ENCODE measurements at places on chromosomes 2 and 18.

DNA sequence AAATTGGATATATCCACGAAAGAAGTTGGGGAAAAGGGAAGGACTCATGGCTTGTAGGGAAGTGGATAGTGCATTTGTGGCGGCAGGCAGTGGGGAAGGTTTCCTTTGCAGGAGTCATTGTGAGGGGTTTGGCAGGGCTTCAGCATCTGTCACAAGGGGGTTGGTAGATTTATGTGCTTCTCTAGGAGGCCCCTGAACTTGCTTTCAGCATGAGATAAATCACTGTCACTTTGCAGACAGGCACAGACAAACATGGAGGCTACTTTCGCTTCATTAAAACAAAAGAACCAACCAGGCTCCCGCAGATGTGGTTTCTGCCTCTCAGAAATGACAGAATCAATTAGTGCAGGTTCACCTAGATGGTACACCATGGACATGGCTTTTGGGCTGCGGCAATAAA is 340.7 kb downstream of the TGIF1 start:
- DNase-seq = no peak

- no peak for DNase-seq
Measured at GRCh38 chr2:137942037-137942832, 22.0 kb upstream of the HNMT start.

GRCh38 chr2:172278667-172279066 is 148.7 kb upstream of the ITGA6 start:
- DNase-seq = no peak

DNA sequence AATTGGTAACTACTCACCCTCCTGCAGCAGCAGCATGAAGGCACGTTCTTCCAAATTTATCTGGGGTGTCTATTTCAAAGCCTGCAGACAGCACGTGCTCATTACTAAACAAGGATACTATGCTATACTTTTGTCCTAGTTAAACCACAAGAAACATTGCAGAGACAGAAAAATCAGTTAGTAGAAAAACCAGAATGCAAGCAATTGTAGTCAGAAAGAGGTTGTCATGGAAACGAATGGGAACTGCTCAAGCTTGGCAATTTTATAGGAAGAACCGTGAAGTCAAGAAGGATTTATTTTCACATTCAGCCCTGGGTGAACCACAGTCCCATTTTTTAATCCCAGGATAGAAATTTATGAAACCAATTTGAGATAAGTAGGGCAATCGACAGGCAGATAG is 162.2 kb upstream of the PGAP1 start:
- DNase-seq = no peak

DNA sequence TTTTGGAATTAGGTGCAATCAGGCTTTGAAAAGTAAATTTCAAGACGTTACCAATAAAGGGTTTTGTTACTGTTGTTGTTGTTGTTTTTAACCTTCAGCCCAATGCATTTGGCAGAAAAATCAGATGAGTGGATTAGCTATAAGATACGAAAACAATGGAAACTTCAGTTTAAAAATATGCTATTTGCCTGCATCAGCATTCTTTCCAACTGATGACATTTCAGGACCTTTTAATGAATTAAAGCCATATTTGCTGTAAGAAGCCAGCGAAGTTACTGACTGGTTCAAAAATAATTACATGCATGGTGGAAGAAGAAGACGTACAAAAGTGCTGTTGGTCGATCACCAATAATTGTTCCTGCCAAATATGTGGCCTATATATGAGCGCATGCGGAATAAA is 639.3 kb upstream of the SOX11 start:
- no peak for DNase-seq

GRCh38 chr2:119260646-119261492 is 37.2 kb downstream of the STEAP3 start:
- DNase-seq = no peak

DNA sequence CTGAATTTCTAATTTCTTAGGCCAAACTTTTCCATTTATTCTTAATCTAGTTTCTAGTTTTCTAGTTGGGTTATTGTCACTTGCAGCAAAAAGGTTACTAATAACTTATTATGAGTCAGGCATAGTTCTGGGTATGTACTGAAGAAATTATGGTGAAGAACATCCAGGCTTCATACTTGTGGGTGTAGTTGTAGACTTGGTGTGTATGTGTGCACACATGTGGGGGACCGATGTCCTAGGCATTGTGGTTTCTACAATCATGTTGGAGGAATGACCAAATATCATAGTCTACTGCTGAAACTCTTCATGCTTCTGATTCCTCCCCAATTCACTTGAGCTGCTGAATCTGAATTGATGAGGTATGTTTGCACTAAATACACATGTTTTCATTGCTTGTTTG is 141.2 kb downstream of the PMAIP1 start:
- DNase-seq = no peak

DNA sequence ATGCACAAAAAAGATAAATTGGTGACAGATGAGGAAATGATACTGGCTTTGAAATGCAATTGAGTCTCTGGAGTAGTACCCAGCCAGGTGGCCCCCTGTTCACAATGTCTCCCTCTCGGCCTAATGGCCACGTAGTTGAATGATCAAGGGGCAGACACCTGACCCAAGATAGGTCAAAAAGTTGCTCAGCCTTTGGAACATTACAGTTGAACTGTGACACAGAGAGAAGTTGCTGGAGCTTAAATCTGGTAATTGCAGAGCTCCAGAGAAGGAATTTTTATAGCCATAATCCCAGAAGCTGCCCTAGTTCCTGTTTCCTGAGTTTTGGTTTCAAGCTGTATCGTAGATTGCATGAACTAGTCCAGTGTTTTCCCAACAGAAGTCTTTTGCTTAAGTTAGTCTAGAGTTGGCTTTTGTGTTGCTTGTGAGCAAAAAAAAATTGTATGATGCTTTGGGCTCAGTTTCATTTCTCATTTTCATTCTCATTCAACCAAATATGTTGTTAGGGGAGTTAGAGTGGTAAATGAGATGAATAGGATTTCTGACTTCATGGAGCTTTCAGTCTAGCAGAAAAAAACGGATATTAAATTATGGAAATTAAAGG is 117.9 kb downstream of the CSRNP3 start:
- no peak for DNase-seq

- no peak for DNase-seq
Measured at GRCh38 chr2:45992021-45992740, 305.0 kb upstream of the EPAS1 start.

- no peak for DNase-seq
Measured at GRCh38 chr2:25707927-25708590, 34.7 kb upstream of the DTNB start.

DNA sequence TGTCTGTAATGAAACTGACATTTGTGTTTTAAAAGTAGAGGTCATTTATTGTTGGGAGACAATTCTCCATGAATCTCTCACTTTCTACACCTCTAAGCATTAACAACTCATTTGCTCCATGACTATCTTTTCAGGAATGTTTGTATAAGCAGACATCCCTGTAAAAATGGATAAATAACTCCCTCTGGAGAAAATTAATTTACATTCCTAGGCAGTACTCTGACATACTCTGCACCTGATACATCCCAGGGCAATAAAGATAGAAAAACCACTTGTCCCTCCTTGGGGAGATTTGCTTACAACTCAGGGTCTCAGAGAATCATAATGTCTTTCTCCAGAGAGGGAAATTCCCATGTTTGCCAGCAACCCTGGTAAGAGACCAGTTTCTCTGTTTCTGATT is 1037.7 kb upstream of the SLC39A10 start:
- no peak for DNase-seq

- DNase-seq = no peak
Measured at GRCh38 chr2:159769147-159769546, 28.9 kb downstream of the CD302 start.

- DNase-seq = no peak
Measured at GRCh38 chr2:221447310-221447709, 124.8 kb downstream of the EPHA4 start.

DNA sequence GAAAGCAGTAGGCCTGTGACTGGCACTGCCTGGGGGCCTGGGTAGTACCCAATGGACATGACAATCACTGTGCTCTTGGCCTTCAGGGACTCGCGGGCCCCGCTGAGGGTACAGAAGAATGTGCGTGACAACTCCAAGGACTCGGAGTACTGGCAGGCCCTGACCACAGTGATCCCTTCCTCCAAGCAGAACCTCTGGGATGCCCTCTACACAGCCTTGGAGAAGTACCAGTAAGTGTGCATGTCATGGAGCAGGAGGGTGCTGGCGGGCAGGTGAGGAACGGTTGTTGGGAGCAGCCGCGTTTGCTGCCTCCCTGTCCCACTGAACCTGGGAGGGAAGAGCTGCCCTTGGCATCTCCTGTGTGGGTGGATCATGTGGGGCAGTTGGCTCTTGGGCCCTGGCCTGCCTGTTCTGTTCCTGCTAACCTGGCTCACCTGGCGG is 23.3 kb downstream of the OTOF start:
- no peak for DNase-seq

DNA sequence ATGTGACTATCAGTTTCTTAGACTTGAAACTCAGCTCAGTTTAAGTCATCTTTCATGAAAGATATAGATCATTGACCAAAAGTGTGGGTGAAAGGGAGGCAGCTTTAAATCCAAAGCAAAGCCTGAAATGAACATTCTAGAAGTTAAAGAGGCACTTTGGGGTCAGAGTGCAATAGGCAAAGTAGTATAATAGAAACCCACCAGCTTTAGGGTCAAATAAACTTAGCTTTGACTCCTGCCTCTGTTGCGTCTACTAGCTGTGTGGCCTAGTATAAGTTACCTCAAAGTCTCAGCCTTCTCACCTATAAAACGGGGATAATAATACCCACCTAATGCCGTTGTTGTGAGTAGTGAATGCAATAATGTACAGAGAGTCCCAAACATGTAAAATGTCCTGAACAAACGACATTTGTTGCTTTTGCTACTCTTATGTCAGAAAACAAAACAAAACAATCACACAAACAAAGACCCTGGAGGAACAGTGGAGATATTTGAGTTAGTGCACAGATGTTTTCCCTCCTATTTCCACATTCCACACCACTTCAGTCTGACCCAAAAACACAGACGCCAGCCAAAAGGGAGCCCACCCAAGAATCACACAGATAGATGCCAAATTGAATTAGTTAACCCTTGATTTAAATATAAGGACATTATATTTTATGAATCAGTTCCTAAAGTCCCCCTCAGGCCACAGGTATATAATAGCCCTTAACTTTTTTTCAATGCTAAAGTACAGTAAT is 657.0 kb downstream of the ARHGAP15 start:
- DNase-seq = no peak

- no peak for DNase-seq
Measured at GRCh38 chr2:208013285-208014178, 11.8 kb downstream of the PLEKHM3 start.

DNA sequence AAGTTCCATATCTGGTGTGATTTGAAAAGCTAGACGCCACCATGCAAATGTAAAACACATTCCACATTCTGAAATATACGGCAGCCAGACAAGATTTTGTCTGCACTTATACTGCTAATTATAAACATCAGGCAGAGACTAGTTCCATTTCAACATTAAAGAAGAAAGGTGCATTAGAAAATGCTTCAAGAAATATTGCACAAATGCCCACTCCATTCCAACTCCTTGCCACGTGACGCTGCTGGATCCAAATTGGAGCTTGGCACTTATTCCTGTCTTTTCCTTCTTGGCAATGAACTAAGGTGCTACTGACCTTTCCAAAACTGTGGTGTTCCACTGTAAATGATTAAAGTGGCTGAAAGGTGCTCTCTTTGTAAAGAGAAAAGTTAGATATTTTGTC is 6.3 kb downstream of the COL6A3 start:
- DNase-seq = no peak

- peak; percentile 18 for DNase-seq
Measured at GRCh38 chr2:179860255-179861026, 971 bp downstream of the ZNF385B start.

DNA sequence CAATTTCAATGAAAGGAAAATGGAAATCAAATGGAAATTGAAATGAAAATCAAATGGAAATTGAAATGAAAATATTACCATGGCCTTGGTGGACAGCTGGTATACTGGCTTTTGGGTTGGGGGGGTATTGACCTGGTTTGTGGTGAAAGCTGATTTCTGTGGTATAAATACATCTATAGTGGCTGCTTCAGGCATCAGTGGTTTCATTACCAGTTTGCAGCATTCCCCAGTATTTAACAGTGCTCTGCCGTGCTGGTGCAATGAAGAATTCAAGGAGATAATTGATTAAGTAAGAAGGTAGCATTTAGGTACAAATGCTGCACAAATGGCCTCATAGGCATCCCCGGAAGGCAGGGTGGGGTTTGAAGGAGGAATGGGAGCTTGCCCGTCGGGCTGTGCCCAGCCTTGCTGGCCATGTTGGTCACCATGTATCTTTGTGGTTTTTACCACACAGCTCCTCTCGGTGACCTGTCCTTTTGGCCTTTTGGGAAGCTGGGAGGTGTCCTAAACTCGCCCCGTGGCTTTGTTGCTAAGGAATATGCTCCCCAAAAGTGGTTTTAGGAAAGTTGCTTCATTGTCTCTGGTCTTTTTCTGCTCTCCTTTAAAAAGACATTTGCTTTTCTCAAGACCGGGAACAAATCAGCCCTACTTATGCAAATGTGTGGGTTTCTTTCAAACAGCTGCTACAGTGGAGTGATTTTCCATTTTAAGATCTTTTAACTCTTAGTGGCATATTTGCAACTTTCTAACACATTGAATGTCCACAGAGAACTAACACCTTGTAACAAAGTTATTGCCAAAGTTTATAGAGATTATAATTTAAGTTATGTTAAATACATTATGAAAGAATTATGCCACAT is 28.6 kb downstream of the SNTG2 start:
- DNase-seq = peak; percentile 77

DNA sequence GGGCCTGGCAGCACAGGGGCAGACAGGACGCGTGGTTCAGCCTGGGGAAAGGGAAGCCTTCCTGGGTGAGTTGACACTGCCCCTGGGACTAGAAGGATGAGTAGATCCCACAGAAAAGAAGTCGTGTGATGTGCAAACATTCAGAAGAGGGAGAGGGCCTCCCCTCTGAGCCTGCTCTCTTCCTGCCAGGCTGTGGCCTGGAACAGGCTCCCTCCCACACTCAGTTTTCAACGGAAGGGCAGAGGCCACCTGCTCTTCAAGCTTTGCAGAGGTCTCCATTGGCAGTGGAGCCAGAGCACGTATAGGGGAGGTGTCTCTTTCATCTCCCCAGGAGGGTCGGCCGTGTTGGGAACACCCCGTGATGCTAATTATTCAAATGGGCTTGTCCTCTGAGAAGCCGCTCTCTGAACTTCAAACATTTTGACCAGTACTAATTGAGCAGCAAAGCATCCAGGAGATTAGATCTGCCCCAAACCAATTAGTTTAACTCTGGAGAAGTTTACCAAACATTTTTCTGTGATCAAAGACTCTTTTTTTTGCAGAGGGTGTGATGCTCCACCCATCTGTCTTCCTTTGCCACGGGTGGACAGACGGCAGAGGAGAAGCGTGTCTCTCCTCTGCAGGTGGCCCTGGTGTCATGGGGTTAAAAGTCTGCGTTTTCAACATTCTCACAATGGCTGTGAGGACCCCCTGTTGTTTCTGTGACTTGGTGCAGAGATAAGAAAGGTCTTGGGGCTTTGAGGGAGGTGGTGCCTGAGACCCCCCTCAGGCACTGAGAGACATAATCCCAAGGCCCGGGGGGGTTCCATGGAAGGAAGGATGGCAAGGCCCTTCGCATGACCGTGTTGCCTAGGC is 29.5 kb upstream of the ODC1 start:
- no peak for DNase-seq

DNA sequence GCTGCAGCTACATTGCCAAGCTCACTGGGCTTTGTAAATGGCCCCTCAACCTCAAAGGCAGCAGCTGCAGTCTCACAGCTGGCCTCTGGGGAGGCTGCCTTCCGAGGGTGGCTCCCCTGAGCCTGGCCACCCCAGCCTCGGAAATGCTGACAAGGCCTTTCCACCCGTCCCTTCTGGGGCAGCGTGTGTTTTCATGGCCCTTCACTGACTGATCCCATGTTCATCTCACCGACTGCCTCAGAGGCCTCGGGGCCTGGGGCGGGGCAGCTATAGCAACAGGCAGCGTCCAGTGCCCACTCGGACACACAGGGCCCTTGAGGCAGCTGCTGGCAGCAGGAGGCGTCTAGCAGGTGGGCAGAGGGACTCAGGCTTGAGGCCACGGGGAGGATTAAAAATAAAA is 149.7 kb downstream of the GLI2 start:
- DNase-seq = no peak

Data from NCI-H526 treated with DMSO at 0.1 percent for 48 hours (cell line).